Psoas muscle (tissue), 8 donors: ENCODE measurements at places on chromosomes 5 and 9. TPM values are rescaled to one million over a fixed set of nuclear protein-coding genes. Genes with fewer than 3 reads are reported as not detected.
A peak's percentile ranks its signal among the peaks of the same experiment; 100 is the strongest.

The UBE2QL1 gene
- 20.9 TPM for total RNA-seq

The RNF180 gene
- total RNA-seq: 8.9 TPM

The LHX3 gene
- not detected for total RNA-seq

The TMEM252 gene
- not detected for total RNA-seq

The SNX30 gene
- 2.8 TPM for total RNA-seq

The NUTM2F gene
- total RNA-seq: not detected

The SOHLH1 gene
- not detected for total RNA-seq

The N4BP3 gene
- 1.6 TPM for total RNA-seq

The SLC36A2 gene
- 27.9 TPM for total RNA-seq

- no peaks in the 10 kb centered on the region for H3K4me1 ChIP-seq
- H3K36me3 ChIP-seq: no peaks in the 10 kb centered on the region
- no peaks in the 10 kb centered on the region for H3K27me3 ChIP-seq
- no peak overlapping the region for H3K27ac ChIP-seq
Measured at GRCh38 chr5:94820488-94820887, 202.0 kb downstream of the SLF1 start.

DNA sequence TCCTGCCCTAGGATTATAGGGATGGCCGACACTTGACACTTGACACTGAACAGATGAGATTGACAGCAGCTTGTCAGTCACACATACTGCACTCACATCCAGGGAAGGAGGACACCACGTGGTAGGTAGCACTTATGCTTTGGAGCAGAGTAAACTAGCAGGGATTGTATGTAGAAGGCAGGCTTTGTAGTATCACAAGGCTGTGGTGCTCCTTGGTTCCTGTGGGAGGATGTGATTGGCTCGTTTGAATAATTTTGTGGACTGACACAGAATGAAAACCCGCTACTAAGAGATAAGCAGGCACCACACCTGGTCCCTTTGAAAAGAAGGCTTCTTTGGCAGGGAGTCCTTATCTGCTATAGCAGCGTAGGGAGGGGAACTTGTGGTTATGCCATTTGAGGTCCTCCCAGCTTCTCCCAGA is 63.6 kb upstream of the IL12B start:
- no peaks in the 10 kb centered on the region for H3K36me3 ChIP-seq
- no peak for DNase-seq
- H3K27me3 ChIP-seq: peaks cover 8% of the 10 kb centered on the region
- H3K4me3 ChIP-seq: no peak overlapping the region
- no peaks in the 10 kb centered on the region for H3K4me1 ChIP-seq

DNA sequence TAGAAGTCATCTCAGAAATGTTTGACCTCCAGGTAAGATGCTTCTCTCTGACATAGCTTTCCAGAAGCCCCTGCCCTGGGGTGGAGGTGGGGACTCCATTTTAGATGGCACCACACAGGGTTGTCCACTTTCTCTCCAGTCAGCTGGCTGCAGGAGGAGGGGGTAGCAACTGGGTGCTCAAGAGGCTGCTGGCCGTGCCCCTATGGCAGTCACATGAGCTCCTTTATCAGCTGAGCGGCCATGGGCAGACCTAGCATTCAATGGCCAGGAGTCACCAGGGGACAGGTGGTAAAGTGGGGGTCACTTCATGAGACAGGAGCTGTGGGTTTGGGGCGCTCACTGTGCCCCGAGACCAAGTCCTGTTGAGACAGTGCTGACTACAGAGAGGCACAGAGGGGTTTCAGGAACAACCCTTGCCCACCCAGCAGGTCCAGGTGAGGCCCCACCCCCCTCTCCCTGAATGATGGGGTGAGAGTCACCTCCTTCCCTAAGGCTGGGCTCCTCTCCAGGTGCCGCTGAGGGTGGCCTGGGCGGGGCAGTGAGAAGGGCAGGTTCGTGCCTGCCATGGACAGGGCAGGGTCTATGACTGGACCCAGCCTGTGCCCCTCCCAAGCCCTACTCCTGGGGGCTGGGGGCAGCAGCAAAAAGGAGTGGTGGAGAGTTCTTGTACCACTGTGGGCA is 642 bp downstream of the CSF2 start:
- H3K27me3 ChIP-seq: no peaks in the 10 kb centered on the region
- H3K4me1 ChIP-seq: no peaks in the 10 kb centered on the region
- DNase-seq: peak; percentile 34
- H3K4me3 ChIP-seq: no peak overlapping the region
- H3K27ac ChIP-seq: no peak overlapping the region

GRCh38 chr5:208449-209114 is 9.4 kb downstream of the CCDC127 start:
- peaks cover 10% of the 10 kb centered on the region for H3K4me1 ChIP-seq
- DNase-seq: no peak
- H3K27ac ChIP-seq: no peak overlapping the region
- no peak overlapping the region for H3K4me3 ChIP-seq
- H3K27me3 ChIP-seq: no peaks in the 10 kb centered on the region
- H3K36me3 ChIP-seq: no peaks in the 10 kb centered on the region

DNA sequence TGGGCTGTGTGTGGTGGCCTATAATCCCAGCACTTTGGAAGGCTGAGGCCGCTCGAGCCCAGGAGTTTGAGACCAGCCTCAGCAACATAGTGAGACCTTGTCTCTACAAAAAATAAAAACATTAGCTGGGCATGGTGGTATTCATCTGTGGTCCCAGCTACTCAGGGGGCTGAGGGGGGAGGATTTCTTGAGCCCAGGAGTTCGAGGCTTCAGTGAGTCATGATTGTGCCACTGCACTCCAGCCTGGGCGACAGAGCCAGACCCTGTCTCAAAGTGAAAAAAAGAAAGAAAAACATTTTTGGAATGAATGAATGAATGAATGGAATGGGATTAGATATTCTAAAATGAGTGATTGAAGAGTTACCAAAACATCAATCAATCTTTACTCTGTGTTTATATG is 85.8 kb downstream of the FGF1 start:
- H3K36me3 ChIP-seq: no peaks in the 10 kb centered on the region
- no peak overlapping the region for H3K27ac ChIP-seq
- no peak for DNase-seq
- H3K4me1 ChIP-seq: peaks cover 9% of the 10 kb centered on the region
- H3K4me3 ChIP-seq: no peak overlapping the region

GRCh38 chr5:107216587-107216986 is 454.1 kb downstream of the EFNA5 start:
- H3K4me3 ChIP-seq: no peak overlapping the region
- no peaks in the 10 kb centered on the region for H3K36me3 ChIP-seq
- H3K27me3 ChIP-seq: no peaks in the 10 kb centered on the region
- peak overlapping the region; percentile 67 for H3K27ac ChIP-seq
- no peak for DNase-seq

GRCh38 chr9:131839281-131840084 is 99.6 kb upstream of the RAPGEF1 start:
- peaks cover 64% of the 10 kb centered on the region for H3K27me3 ChIP-seq
- H3K4me1 ChIP-seq: no peaks in the 10 kb centered on the region
- no peak overlapping the region for H3K4me3 ChIP-seq
- DNase-seq: no peak

DNA sequence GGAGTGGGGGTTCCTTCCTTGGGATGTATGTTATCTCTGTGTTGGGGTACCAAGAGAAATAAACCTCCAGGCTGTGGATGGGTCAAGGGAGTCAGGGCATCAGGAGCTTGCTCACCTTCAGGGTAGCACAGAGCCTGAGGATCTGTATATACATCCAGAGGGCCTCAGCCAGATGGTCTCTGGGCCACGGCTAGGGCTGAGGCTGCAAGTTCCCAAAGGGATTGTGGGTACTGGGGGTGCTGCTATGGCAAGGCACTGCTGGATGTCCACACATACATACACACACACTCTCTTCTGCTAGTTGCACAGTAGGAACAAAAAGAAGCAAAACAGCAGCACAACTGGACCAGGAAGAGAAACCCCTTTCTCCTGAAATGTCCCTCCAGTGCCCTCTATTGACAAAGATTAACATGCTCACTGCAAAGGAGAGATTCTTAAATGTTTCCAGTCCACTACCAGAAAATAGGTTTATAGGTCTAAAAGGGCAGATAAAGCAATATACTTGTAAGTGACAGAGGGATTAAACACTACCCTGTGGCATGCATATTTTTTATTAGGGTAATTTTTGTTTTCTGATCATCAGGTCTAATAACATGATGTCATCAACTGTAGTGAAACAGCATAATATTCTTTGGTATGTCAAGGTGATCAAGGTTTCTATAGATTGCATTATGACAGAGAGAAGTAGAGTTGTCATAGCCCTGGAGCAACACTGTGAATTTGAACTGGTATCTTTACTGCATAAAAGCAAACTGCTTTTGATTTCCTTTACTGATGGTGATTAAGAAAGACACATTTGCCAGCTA is 56.3 kb upstream of the KCNN2 start:
- no peaks in the 10 kb centered on the region for H3K4me1 ChIP-seq
- no peaks in the 10 kb centered on the region for H3K36me3 ChIP-seq
- DNase-seq: no peak

- H3K4me1 ChIP-seq: peaks cover 26% of the 10 kb centered on the region
- H3K4me3 ChIP-seq: no peak overlapping the region
- H3K36me3 ChIP-seq: no peaks in the 10 kb centered on the region
- DNase-seq: no peak
- H3K27me3 ChIP-seq: no peaks in the 10 kb centered on the region
- peak overlapping the region; percentile 39 for H3K27ac ChIP-seq
Measured at GRCh38 chr5:135225856-135226560, 173.0 kb downstream of the MACROH2A1 start.

DNA sequence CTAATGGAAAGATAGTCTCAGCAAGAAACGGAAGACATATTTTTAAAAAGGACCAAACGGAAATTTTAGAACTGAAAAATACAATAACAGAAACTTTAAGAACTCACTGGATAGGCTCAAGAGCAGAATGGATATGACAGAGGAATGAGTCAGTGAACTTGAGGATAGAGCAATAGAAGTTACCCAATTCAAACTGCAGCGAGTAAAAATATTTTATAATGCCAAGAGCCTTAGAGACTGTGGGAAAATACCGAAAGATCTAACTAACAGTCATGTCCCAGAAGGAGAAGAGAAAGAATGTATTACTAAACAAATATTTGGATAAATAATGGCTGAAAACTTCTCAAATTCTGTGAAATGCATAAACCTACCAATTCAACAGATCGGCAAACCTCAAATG is 40.8 kb downstream of the ADAMTS2 start:
- no peak overlapping the region for H3K4me3 ChIP-seq
- DNase-seq: no peak
- H3K27me3 ChIP-seq: no peaks in the 10 kb centered on the region

GRCh38 chr5:61055434-61056006 is 106.7 kb downstream of the SMIM15 start:
- DNase-seq: no peak
- no peaks in the 10 kb centered on the region for H3K4me1 ChIP-seq
- no peaks in the 10 kb centered on the region for H3K36me3 ChIP-seq
- no peak overlapping the region for H3K27ac ChIP-seq
- H3K27me3 ChIP-seq: no peaks in the 10 kb centered on the region

DNA sequence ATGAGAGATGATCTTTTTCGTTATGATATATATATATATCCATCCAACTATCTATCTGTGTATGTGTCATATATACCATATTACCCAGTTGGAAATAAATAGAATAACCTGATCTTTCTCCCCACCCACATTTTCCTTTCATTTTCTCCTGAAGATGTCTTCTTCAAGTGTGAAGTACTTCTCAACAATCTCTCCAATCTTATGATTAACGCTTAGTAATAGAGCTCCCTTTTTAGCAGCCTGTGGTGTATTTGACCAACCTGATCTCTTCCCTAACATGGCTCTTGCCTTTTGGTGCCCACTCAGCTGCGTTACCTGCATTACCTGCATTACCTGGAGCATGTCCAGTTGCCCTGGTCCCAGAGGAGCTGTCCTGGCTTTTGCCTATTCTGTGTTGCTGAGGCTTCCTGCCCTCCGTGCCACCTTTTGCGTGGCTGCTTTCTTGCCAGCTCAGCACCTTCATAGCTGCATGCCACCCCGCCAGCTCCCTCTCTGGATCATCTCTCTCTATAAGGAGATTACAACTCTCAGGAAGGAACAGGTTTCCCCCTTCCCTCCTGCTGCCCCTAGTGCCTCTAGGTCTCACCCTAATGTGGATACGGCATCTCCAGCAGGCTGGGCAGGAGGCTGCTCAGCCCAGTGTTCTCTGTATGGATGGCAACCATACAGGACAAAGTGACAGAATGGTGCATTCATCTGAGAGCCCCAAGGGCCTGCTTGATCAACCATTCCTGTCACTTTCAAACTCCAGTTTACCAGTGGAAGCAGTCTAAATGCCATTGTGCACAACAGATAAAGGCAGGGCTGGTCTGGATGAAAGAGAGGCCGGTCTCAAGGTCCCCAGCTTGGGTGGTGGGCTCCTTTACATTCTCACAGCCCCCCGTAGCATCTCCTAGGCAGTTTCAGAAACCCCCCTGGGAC is 126.7 kb downstream of the GADD45G start:
- no peak overlapping the region for H3K27ac ChIP-seq
- H3K27me3 ChIP-seq: no peaks in the 10 kb centered on the region
- peaks cover 22% of the 10 kb centered on the region for H3K4me1 ChIP-seq
- DNase-seq: no peak
- H3K4me3 ChIP-seq: no peak overlapping the region
- H3K36me3 ChIP-seq: no peaks in the 10 kb centered on the region
